ENCODE measurements at places on chromosomes 3 and 15.

DNA sequence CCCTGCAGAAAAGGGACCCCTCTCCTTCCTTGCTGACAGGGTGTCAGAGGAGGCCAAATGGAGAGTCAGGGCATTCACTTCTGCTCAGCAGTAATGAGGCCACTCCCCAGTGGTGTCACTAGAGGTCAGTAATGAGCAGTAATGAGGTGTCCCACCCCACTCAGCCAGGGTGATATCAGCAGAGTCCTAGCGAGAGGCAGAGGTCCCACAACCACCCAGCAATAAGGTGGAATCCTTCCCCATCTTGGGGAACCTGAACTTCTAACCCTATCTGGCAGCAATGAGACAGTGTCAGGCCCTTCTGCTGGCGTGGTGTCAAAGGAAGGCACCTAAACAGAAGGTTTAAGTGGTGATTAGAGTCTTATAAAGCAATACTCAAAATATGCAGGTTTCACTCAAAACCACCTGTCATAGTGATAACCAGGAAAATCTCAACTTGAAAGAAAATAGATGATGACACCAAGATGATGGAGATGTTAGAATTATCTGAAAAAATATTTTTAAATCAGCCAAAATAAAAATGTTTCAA is 12.9 kb downstream of the OCA2 start:
- DNase-seq, result peak; percentile 17

GRCh38 chr3:46368569-46368968 is 2.2 kb upstream of the CCR5 start:
- DNase-seq, result no peak

GRCh38 chr15:99447497-99448371 is 118.0 kb upstream of the MEF2A start:
- no peak for DNase-seq

- peak; percentile 47 for DNase-seq
These were observed 33.6 kb downstream of the CD200R1L start for GRCh38 chr3:112813016-112813415.

DNA sequence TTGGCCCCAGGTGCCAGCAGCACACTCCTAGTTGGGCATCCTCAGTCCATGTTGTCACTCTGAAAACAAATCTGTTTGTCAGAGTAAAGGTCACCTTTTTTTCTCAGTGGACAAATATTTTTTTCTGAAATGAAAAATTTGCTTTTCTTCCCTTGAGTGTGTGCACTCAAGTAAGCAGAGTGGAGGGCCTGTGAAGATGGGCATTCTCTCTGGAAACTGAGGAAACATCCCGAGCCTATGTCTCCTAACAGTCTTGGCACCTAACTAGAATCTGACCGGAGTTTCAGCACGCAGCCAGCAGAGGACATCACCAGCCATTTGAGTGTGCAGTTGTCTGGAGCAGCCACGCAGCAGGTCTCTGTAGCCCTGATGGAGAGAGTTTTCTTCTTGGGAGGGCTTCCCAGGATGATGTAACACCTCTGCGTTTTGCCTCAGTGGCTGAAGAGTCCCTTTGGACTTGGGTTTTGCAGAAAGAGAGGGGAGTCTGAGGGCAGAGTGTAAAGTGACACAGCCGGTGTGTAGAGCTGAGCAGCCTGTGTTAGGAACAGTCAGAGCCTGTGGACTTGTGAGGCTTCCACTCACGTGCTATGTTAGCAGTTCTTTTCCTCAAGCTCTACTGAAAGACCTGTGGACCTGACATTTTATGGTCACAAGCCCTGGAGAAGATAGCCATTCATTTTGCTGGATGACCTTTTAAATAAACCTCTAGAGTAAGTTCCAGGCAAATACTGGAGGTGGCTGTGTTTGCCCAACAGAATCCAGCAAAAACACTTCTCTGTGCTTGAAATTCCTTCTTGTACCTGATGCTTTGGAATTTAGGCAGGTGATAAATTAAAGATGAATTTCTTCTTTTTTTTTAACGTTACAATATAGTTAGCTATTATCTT is 51.6 kb downstream of the ABHD2 start:
- DNase-seq, result no peak

DNA sequence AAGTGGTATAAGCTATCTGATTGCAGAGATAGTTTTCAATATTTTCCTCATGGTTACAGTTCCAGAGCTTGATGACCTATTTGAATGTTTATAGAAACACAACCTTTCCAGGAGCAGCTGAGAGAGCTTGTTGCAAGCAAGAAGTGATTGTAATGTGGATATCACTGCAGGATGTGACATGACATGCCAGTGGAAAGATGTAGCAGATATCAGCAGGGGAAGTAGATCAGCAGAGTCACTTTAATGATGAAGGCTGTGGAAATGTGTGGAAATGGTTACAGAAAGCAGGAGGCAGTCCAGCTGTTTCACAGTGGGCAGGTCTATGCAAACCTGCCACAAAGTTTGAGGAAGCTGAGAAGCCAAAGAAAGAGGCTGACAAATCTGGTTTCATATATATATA is 21.0 kb downstream of the TMEM158 start:
- DNase-seq, result no peak

DNA sequence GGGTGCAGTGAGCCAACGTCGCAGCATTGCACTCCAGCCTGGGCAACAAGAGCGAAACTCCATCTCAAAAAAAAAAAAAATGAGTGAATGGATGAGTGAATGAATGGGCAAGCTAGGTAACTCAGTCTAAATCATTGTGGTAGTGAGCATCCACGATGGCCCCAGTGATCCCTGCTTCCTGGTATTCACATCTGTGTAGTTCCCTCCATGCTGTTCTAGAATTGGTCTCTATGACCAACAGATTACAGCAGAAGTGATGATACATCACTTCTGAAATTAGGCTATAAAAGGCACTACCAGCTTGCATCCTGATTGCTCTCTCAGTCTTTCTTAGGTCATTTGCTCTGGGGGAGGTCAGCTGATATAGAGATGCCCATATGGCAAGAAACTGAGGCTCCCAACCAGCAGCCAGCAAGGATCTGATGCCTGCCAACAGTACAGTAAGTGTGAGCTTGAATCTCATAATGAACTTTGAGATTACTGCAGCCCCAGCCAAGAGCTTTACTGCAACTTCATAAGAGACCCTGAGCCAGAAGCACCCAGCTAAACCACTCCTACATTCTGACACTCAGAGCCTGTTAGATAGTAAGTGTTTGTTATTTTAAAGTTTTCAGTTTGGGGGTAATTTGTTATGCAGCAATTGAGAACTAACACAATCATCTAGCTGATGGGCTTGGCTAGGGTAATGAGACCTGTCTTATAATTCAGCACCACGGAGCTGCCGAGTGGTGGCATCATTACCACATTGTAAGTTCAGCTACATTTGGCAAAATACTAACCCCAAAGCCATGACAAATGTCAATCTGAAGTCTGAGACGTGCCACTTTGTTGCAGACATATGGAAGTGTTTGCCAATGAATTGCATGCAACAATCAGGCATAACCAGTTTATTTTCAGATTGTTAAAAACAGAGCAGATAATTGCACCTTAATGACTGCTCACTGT is 53.0 kb downstream of the KLHL6 start:
- DNase-seq, result no peak

DNA sequence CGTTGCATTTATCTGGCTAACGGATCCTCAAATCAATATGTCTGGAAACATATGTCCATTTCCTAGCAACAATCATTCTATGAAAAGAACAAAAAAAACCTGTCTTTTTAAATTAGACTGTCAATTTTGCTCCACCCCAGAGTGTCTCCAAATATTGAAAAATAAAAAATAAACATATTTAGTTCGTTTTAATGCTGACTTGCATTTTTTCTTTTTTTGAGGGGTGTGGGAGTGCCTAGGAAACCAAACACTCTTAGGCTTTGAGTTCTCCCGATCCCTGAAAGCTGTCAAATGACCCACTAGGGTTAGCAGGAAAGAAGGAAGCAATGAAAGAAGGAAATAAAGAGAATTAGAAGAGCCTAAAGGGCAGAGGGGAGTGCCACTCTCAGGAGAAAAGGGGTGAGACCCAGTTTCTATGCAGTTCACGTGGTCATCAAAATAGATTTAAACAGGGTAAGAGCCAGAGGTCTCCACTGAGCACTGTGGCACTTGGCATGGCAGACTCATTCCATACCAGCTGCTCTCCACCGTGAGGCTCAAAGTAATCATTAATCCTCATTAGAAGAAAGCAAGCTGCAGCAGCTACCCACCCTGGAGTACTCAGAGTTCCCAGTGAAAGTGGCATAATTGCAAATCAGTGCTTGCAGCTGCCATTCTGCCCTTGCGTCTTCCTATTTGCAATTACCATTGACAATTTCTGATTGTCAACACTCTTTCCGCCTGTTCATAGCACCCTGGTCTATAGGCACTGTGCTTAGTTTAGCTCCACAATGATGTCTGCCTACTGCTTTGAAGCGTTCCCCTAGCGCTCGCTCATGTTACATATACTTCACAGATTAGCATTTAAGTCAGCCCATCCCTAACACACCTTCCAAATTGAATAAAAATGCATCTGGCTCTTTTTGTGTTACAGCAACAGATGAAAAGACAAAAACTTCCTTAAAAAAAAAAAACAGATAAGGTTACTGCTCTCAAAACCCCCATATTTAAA is 32.3 kb downstream of the PDZRN3 start:
- no peak for DNase-seq

DNA sequence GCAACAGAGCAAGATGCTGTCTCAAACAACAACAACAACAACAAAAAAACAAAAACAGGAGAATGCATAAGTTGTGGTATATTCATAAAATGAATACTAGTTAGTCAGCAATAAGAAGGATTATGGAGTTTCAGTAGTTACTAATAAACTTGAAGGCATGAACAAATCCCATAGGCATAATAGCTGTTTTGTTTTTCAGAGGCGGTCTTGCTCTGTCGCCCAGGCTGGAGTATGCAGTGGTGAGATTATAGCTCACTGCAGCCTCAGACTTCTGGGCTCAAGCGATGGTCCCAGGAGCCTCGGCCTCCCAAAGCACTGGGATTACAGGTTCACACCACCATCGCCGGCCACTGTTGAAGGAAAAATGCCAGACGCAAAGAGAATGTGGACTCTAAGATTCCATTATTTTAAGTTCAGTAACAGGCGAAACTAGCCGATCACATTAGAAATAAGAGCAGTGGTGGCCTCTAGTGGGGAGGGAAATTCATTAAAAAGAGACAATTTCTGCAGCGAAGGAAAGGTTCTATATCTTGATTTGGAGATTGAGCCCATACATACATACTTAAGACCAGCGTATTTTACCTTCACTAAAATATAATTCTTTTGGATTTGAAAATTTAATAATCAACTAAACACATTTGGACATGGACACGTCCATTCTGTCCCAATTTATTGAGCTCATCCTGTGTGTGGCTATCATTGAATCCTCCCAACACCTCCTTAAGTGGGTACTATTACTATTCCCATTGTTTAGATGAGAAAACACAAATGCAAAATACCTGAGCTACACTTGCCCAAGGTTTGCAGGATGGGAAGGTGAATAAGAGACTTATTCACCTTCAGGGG is 27.4 kb upstream of the HDAC11 start:
- peak; percentile 26 for DNase-seq

GRCh38 chr3:170997961-170998913 is 28.3 kb downstream of the SLC2A2 start:
- no peak for DNase-seq

DNA sequence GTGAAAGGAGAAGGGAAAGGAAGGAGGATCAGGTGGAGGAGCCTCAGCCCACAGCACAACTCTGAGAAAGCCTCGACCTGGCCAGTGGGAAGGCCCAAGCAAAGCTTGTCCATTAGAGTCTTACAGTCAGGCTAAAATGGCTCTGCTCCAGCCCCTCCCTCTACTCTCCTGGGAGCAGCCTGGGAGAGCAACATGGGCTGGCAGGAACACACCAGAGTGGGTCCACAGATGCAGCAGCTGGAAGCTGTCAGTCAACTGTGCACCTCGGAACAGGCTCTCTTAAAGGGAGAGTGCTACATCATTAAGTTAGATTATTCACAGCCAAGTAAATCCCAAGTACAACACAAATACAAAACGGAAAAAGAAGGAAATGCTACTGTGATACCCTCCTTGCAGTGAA is 98.0 kb upstream of the LIMD1 start:
- peak; percentile 56 for DNase-seq

GRCh38 chr3:76788206-76788605 is 251.7 kb upstream of the ROBO2 start:
- DNase-seq, result no peak

DNA sequence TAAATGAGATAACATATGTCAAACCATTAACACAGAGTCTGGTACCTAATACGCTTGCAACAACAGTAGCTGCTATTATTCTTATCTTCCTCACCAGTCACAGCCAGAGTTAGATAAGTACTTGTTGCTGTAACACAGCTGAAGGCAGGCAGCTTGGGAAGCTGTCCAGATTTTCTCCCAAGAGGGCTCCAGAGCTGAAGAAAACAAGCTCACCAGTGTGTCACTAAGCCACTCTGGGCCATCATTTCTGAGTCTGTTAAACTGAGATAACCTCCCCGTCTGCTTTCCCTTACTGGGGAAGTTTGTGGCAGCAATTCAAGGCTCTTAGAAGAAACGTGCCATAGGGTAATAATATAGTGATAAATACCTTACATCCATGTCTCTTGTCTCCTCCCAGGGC is 226.3 kb downstream of the TAFA4 start:
- no peak for DNase-seq

- DNase-seq, result no peak
These were observed 263.3 kb downstream of the PTPRG start for GRCh38 chr3:61824553-61825135.
